ENCODE measurements at places on chromosomes 6 and 20. TPM values are rescaled to one million over a fixed set of nuclear protein-coding genes. Genes with fewer than 3 reads are reported as not detected.

DNA sequence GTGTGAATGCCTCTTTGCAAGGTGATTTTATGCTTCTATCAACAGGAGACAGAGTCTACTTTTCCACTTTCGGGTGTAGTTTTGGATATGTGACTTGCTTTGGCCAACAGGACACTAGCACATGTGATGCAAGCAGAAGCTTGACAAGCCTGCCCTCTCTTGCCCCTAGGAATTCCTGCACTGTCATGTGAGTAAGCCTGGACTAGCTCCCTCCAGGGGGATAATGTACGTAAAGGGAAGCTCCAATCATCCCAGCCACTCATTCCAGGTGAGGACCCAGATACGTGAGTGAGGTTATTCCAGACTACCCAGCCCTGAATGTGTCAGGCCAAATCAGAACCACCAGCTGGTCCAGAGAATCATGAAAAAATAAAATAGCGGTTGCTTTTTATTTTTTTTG, 33.3 kb downstream of the BEND3 start:
- H3K27ac ChIP-seq: no peak overlapping the region
- no peaks in the 10 kb centered on the region for H3K4me1 ChIP-seq
- DNase-seq: no peak
- no peak overlapping the region for H3K4me3 ChIP-seq
- H3K27me3 ChIP-seq: no peaks in the 10 kb centered on the region
- H3K36me3 ChIP-seq: no peaks in the 10 kb centered on the region

The TPD52L1 gene
- polyA plus RNA-seq: 0.40 TPM

The RPS6KA2 gene
- 3.4 TPM for polyA plus RNA-seq

The CDS2 gene
- 75.4 TPM for polyA plus RNA-seq

The KIF25 gene
- polyA plus RNA-seq: not detected

The SLC22A23 gene
- polyA plus RNA-seq: 0.71 TPM

GRCh38 chr6:33320315-33321181, 3.0 kb upstream of the ZBTB22 start:
- H3K36me3 ChIP-seq: peaks cover 32% of the 10 kb centered on the region
- H3K4me1 ChIP-seq: peaks cover 73% of the 10 kb centered on the region
- H3K27ac ChIP-seq: no peak overlapping the region
- no peaks in the 10 kb centered on the region for H3K27me3 ChIP-seq

DNA sequence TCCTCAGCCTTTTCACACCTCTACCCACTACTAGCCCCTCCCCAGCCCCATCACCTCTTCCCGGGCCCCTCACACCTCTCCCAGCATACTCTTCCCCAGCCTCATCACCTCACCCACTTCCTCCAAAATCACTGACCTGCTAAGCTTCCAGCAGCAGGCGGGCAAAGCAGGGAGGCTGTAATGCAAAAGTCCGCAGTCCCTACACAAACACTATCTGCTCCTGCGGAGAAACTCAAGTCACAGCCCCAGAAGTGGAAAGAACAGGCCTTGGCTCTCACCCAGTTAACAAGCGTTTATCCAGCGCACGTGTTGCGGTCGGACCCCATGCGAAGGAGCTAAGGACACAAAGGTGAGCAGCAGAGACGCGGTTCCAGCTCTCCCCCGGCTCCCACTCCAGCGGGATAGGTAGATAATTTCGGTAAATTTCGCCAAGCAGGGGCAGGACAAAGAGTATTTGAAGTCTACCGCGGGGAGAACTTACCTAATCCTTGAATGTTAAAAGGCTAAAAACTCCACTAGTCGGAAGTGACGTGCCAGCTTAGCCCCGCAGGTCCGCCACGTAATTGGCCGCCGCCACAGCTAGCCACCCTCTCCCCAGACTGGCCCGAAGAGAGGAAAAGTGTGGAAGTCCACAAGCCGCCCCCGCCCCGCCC, 728 bp upstream of the TRIM39 start:
- H3K4me3 ChIP-seq: peak overlapping the region; percentile 90
- H3K36me3 ChIP-seq: peaks cover 20% of the 10 kb centered on the region
- no peaks in the 10 kb centered on the region for H3K27me3 ChIP-seq
- peak overlapping the region; percentile 99 for H3K27ac ChIP-seq
- peaks cover 40% of the 10 kb centered on the region for H3K4me1 ChIP-seq

The MGME1 gene
- 18.8 TPM for polyA plus RNA-seq

DNA sequence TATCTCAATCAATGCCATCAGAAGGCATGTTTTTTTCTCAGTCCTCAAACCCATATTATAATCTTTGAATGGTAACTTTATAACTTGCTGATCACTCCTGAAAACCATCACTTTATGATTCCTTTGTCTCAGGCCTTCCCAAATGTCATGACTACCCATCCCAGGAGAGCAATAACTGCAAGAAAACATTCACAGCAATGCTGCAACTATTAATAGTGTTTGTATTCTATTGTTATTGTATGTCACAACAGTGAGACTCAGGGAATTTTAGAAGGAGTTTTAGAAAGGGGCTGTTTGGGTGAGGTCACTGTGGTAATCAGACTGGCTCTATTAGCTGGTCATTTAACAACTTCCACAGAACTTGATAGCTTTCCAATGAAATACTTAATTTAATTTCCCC, 301.4 kb upstream of the TBX18 start:
- H3K36me3 ChIP-seq: no peaks in the 10 kb centered on the region
- H3K27ac ChIP-seq: no peak overlapping the region
- DNase-seq: no peak
- no peaks in the 10 kb centered on the region for H3K4me1 ChIP-seq
- H3K4me3 ChIP-seq: no peak overlapping the region

- H3K4me3 ChIP-seq: no peak overlapping the region
- no peaks in the 10 kb centered on the region for H3K27me3 ChIP-seq
- no peaks in the 10 kb centered on the region for H3K4me1 ChIP-seq
- no peak overlapping the region for H3K27ac ChIP-seq
- H3K36me3 ChIP-seq: no peaks in the 10 kb centered on the region
- no peak for DNase-seq
These were observed 134.7 kb upstream of the RSPO3 start for GRCh38 chr6:126983779-126984178.

DNA sequence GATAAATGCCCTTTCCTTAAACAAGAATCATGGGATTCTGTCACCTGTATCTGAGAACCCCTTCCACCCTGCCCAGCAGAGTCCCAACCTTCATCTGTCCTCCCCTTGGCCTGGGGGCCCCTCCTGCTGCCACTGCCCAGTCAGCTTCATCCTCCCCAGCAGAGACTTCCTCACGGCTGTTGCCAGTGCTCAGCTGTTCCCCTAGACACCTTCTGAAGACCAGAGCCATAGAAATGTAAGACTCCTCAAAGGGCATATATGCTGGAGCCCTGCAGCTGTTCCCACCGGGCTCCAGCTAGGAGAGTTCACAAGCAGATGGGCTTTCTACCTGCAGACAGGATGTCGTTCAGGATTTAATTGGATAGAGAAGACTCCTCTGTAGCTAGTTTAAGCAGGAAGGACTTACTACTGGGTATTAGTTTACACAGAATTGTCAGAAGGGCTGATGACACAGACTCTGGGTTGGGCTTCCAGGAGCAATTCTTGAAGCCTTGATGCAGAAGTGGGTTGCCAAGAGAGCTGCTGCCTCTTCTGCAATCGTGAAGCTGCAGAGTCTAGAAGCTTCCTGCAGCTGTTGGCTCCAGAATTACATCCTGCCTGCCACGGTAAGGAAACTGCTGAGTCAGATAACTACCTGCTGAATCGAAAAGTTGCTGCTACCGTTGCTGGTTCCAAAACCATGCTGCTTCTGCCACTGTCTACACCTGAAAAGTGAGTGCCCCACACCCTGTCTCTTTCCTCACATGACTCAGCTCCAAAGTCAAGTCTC, 57.1 kb upstream of the MLN start:
- H3K27me3 ChIP-seq: no peaks in the 10 kb centered on the region
- peak; percentile 88 for DNase-seq
- H3K4me3 ChIP-seq: peak overlapping the region; percentile 53
- no peak overlapping the region for H3K27ac ChIP-seq

The RIMS4 gene
- not detected for polyA plus RNA-seq

GRCh38 chr6:47221565-47221964, 88.1 kb downstream of the TNFRSF21 start:
- no peak overlapping the region for H3K27ac ChIP-seq
- DNase-seq: no peak
- no peak overlapping the region for H3K4me3 ChIP-seq
- no peaks in the 10 kb centered on the region for H3K36me3 ChIP-seq
- no peaks in the 10 kb centered on the region for H3K4me1 ChIP-seq
- no peaks in the 10 kb centered on the region for H3K27me3 ChIP-seq

GRCh38 chr6:33717934-33718455, 6.5 kb upstream of the UQCC2 start:
- no peak for DNase-seq
- peaks cover 4% of the 10 kb centered on the region for H3K27me3 ChIP-seq
- no peak overlapping the region for H3K27ac ChIP-seq
- H3K4me1 ChIP-seq: no peaks in the 10 kb centered on the region
- no peak overlapping the region for H3K4me3 ChIP-seq

DNA sequence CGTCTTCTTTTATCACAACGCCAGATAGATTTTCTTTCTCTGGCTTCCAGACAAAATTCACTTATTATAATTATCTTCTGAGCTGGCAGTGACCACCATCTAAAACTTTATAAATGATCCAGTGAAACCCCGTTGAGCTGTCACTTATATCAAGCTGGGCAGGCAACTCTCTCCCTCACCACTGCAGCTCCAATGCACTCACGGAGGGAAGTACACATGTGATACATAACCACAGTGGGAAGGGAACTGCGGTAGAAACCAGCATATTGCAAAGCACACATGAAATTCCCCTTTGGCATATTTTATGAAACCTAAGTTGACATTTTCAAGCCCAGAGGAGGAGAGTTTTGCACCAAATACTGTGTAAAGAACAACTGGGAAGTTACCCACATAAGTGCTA, 536.9 kb downstream of the HACE1 start:
- no peak overlapping the region for H3K27ac ChIP-seq
- no peaks in the 10 kb centered on the region for H3K36me3 ChIP-seq
- no peaks in the 10 kb centered on the region for H3K27me3 ChIP-seq
- no peak for DNase-seq
- no peaks in the 10 kb centered on the region for H3K4me1 ChIP-seq

The PPP1R16B gene
- polyA plus RNA-seq: 26.8 TPM

The RIPOR3 gene
- polyA plus RNA-seq: 1.3 TPM

The BHLHE23 gene
- polyA plus RNA-seq: not detected

GRCh38 chr20:14830899-14831298, 493.5 kb upstream of the FLRT3 start:
- DNase-seq: no peak
- no peak overlapping the region for H3K27ac ChIP-seq
- H3K4me3 ChIP-seq: no peak overlapping the region
- H3K4me1 ChIP-seq: no peaks in the 10 kb centered on the region
